Left ventricle myocardium superior (tissue), 1 donor: ENCODE measurements at places on chromosomes 3 and 15. TPM values are rescaled to one million over a fixed set of nuclear protein-coding genes. Genes with fewer than 3 reads are reported as not detected.

DNA sequence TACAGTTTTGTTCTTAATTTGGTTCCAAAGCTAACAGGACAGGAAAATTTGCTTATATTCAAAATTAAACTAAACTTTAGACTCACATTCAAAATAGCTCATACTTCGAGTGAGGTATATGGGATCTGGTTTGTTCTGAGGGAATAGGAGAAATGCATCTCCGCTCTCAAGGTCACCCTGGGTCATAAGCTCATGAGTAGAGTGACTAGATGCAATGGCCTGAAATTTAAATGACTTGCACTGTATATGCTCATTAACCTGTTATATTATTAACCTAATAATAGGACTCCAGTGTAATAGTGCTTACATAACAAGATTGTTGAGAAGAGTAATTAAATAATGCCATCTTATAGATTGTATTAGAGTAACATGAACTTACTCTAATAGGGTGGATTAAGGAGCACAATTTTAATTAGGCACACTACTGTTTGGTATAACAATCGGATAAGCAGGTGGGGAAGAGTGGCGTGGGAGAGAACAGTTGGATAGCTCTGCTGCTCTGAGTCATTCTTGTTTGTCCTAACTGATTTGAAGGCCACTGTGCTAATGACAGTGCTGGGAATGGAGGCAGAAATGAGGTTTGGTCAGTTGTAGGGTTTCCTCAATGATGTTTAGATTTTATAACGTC, 5.2 kb downstream of the NKTR start:
- DNase-seq: no peak

GRCh38 chr3:98701071-98701675, 62.0 kb upstream of the ST3GAL6 start:
- no peak for DNase-seq

GRCh38 chr15:35907511-35907910, 361.5 kb upstream of the DPH6 start:
- DNase-seq: no peak

- DNase-seq: no peak
These were observed 55.9 kb upstream of the RARB start for GRCh38 chr3:25372167-25372566.

GRCh38 chr3:159608311-159608710, 380.3 kb upstream of the IL12A start:
- no peak for DNase-seq

DNA sequence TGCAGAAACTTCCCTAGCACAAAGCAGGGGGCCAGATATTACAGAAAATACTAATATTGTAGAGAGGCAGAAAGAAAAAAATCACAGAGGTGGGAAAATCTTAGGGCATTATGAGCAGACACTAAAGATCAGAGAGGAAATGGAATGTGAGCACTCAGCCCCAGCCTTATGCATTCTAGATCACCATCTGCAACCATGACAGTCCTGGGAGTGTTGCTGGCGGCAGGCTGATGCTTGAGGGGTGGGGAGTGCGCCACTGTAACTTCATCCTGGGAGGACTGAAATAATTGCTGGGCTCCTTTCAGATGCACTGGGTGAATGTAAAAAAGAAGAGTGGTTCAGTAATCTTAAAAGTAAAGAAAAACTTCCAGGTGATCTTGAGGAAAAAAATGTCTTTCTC, 427.6 kb upstream of the SEMA6D start:
- no peak for DNase-seq

- no peak for DNase-seq
These were observed 65.0 kb downstream of the TRIM69 start for GRCh38 chr15:44801364-44801763.

Gene TAGLN3
- total RNA-seq: not detected

GRCh38 chr3:973340-973739, 119.5 kb upstream of the CNTN6 start:
- no peak for DNase-seq

Gene MYD88
- total RNA-seq: 7.5 TPM

GRCh38 chr3:8276506-8276905, 225.1 kb upstream of the LMCD1 start:
- DNase-seq: no peak

DNA sequence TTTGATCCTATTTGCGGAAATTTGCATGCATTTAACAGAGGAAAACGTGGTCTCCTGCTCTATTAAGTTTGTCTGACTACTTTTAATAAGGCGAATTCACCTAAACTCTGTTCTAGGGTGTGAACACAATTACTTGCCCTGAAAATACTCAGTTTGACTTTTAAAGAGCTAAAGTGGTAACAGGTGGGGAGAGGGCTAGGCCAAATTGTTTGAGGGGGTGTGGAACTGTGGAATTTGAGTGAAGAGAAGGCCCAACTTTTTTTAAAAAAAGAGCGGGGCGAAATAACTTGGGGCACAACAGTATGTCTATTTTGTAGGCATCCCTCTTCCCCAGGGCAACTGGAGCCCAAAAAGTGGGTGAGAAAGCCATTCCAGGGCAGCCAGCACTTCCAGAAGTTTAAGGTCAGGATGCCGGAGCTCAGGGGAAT, 580 bp upstream of the FXR1 start:
- DNase-seq: no peak

DNA sequence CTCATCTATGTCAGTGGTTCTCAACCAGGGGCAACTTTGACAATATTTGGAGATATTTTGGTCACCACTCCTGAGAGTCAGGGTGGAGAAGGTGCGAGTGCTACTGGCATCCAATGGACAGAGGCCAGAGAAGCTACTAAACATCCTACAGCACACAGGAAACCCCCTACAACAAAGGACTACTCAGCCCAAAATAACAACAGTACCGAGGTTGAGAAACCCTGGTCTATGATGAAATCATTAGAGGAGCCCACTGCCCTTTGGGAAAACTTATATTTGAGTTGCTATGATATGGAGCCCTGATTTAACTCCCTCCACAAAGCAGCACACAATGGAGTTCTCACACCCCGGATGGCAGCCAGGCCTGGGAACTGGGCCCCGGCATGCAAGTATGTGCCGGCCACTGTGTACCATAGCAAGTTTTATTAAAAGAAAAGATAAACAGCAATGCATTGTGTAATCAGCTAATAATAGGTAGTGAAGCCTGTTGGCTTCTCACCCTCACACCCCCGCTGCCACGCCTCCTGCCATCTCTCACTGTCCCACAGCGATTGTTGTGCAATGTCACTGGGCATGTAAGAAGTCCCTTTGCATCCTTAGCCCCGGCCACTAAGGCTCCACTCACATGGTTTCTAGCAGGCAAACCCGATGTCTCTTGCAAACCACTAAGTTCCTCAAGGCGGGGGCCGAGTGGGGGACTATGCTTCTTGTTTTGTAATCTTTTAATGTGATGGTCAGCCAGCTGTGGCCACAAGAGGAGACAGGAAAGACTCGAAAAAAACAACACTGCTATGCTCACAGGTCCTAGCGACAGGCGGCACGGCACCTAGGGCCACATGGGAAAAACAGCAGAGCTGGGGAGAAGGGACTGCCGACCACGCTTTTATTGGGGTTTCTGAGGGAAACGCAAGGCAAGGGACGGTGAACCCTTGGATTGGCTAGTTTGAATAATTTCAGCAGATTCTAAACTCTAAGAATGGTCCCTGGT, 110.0 kb downstream of the AQP9 start:
- DNase-seq: peak; percentile 88

GRCh38 chr3:153171918-153172317, 9.9 kb downstream of the RAP2B start:
- no peak for DNase-seq

Gene EPHB3
- total RNA-seq: 1.6 TPM

Gene TRAT1
- total RNA-seq: not detected

- no peak for DNase-seq
These were observed 34.6 kb downstream of the FGD5 start for GRCh38 chr3:14853271-14853951.

- peak; percentile 31 for DNase-seq
These were observed 730 bp upstream of the RPL14 start for GRCh38 chr3:40456279-40456939.

GRCh38 chr15:33101036-33101435, 93.5 kb downstream of the FMN1 start:
- no peak for DNase-seq

DNA sequence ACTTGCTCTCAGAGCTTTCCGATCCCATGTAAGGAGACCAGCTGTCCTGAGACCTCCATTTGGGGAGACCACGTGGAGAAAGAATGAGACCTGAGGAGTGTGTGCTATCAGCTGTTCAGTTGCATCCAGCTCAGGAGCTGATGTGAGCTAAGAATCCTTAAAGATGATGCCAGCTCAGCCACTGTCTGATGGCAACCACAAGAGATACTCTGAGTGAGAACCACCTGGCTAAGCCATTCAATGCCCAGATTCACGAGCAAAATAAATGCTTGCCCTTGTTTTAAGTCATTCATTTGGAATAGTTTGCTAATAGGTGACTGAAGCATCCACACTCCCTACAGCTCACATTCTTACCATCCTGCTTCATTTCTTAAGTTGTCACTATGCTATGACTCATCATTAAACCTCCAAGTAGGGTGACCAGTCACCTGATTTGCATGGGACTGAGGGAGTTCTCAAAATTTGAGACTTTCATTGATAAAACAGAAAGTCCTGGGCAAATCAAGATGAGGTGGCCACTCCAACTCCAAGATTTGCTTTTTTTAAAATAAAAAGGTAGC, 56.4 kb downstream of the SPTSSB start:
- DNase-seq: no peak

GRCh38 chr3:29334706-29335105, 53.8 kb downstream of the RBMS3 start:
- DNase-seq: no peak

DNA sequence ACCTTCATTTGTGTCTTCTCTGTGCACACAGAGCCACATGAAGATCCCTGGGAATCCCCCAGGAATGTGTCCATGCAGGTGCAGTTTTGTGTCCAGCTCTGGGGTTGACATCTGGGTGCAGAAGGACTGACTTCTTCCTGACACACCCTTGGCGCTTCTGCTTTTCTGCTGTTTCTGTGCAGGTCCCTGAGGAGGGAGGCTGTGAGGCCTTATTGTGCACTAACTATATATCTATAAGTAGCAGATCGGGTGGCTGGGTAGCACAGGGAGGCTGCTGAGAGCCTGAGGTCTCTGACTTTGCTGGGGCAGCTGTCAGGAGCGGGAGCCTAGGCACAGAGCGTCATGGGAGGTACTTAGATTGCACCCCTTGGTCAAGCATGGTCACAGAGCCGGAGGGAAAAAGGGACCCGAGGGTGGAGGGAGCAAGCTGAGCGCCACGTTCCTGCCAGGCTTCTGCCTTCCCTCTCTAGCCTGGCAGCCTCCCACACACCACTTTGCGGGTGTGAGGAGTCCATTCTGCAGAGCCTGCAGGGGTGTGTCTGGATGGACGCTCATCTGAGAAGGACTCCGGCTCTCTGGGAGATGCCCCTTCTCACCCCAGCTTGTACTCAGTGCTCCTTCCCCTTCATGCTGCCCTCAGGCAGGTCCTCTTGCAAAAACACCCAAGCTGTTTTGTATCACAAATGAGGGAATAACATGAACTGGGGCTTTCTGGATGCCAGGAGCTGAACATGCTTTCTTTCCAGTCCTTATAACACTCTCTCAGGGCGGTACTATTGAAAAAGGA, 23.9 kb downstream of the CCDC33 start:
- DNase-seq: peak; percentile 15

- DNase-seq: no peak
These were observed 14.6 kb upstream of the PCCB start for GRCh38 chr3:136235545-136235944.

- no peak for DNase-seq
These were observed 132.7 kb downstream of the ADAMTS17 start for GRCh38 chr15:100208921-100209603.

Gene COL7A1
- 24.5 TPM for total RNA-seq

Gene CCR4
- not detected for total RNA-seq

DNA sequence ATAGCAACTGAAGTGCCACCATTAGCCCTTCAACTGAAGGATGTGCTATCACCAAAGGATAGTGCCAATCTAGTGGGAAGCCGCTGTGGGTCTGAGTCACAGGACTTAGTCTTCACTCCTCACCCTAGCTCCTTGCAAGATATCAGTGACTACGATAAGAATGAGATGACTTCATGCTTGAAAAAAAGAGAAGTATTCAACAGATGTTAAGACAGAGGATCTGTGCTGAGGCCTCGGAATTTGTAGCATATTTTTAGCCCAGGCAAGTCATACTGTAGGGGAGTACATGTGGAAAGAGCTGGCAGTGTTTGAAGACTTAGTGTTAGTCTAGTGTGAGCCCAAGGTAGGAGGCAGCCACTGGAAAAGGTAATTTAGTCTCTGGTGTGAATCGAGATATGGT, 270.7 kb upstream of the LRTM1 start:
- DNase-seq: no peak

GRCh38 chr15:70154718-70155347, 57.1 kb upstream of the TLE3 start:
- no peak for DNase-seq

DNA sequence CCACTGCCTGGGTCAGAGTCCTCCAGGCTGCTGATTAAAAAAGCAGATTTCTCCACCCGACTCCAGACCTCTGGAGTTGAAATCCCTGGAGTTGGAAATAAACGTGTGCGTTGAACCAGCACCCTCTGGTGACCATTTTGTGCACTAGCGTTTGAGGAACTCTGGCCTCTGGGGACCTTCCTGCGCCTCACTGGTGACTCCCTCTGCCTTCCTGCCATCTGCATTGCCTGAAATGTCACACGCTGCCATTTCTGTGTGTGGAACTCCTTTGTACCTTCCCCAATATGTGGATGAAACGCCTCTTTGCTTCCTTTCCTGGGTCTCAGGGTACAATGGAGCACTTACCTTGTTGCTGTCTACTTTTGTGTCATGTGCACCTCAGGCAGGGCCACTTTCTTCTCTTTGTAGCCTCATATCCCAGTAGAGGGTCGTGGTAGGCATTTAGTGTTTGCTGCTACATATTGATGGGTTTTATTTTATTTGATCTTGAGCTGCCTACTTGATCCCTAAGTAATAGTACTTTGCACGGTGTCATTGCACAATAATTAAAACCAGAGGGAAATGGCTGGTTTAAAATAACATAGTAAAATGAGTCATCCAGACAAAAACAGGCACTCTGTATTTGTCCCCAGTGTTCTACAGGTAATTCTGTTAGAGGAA, 56.8 kb downstream of the GPR171 start:
- DNase-seq: peak; percentile 63

DNA sequence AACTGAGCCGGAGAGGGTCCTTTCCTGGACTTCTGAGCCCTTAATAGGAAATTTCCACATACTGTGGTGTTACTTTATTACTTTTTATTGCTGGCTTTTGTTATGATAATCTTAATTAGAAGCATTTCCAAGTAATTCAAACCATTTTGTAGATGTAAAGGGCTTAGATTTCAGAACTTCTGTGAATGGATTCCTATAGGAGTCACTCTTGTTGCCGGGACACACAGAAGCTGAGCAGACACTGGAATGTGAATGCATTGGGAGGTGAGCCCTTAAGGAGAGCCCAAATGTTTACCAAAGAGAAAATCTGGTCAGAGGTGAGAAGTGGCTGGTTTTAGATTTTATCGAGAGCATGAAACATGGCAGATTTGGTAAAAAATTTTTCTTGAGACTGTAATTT, 87.4 kb downstream of the FNDC3B start:
- no peak for DNase-seq

- DNase-seq: peak; percentile 41
These were observed 73.8 kb downstream of the TLE3 start for GRCh38 chr15:70023769-70024491.

GRCh38 chr3:157931517-157931916, 174.7 kb downstream of the SHOX2 start:
- no peak for DNase-seq
